Stimulated activated CD4-positive, alpha-beta T cell treated with anti-CD3 and anti-CD28 coated beads, Interleukin-4, amount 100 ng/mL, for 24 hours (primary cell): ENCODE measurements at places on chromosomes 2 and 18.

DNA sequence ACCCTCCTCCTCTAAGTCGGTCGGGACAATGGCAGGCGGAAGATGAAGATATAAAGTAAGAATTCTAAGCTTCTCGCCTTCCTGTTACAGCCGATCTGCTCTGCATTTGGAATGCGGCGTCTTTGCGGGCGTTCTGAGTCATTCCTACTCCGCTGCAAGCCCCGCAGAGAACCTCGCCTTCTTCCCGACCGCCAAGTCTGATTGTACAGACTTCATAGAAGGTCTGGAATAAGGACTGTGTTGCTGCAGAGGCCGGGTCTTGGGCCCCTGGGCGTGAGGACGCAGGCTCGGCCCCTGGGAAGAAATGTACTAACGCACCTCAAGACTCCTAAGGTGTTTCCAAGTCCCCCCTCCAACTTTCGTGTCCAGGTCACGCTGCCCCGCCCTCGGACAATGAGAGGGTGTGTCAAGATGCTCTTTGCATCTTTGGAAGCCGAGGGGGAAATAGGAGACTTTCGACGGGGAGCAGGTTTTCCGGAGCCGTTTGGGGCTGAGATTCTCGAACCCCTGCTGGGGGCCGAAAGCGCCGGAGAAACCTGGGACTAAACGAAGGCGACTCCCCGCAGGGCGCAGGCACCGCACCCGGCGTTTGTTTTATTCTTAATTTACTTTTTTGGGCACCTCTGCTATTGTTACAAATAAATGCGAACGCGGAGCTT is 12.7 kb upstream of the PAX3 start:
- no peak for DNase-seq

DNA sequence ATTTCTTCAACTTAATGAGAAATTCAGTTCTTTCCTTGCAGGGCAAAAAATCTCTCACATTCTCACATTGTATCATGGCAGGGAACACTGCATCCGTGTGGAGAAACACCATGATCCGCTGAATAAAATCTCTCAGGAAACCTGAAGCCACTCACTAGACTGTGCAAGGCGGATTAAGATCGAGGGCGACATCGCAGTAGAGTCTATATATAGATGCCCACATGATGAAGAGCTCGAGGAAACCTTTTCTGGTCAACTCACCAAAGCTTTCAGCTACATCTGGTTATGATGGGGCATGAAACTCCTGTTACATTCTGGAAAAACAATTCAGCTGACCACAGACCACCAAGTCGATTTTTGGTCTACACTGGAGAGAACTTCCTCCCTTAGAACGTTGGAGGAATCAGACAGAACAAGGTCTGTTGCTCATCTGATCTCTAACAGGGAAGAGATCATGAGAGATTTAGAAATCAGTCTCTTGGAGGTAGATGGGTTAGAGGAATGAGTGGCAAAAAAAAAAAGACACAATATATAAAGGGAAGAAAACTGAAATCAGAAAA is 162.9 kb upstream of the ZNF516 start:
- DNase-seq: no peak

DNA sequence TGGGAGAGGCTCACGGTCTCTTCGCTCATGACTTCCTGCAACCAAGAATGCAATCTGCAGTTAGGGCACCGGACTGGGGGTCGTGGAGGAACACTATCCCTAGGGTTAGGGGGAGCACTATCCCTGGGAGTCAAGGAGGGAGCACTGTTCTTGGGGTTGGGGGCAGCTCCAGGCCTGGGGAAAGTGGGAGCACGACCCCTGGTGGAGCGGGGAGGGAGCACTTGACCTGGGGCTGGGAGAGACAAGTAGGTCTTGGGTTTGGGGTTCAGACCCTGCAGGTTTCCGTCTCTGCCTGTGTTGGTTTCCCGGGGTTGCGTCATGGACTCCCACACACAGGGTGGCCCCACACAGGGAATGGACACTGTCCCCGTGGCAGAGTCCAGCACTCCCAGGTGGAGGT is 133.6 kb downstream of the TPO start:
- no peak for DNase-seq

GRCh38 chr2:196473617-196474016 is 165.9 kb upstream of the CCDC150 start:
- no peak for DNase-seq

GRCh38 chr2:169254774-169255173 is 107.6 kb downstream of the LRP2 start:
- DNase-seq: no peak

DNA sequence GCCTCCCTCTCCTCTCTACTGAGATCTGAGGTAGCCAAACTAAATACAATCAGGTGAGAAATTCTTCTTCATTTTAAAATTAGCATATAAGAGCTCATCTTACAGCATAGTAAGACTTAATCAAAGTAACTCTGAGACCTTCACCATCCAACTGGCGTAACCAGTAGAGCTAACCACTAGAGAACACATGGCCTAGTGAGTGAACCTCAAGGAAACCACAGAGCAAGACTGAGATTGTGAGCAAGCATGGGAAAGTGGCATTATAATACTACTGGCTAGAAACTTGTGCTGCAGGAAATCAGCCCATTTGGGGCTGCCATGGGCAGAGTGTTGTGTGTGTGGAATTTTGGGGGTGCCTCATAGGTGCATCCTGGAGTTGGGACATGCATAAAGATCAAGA is 61.1 kb upstream of the SPHKAP start:
- no peak for DNase-seq

DNA sequence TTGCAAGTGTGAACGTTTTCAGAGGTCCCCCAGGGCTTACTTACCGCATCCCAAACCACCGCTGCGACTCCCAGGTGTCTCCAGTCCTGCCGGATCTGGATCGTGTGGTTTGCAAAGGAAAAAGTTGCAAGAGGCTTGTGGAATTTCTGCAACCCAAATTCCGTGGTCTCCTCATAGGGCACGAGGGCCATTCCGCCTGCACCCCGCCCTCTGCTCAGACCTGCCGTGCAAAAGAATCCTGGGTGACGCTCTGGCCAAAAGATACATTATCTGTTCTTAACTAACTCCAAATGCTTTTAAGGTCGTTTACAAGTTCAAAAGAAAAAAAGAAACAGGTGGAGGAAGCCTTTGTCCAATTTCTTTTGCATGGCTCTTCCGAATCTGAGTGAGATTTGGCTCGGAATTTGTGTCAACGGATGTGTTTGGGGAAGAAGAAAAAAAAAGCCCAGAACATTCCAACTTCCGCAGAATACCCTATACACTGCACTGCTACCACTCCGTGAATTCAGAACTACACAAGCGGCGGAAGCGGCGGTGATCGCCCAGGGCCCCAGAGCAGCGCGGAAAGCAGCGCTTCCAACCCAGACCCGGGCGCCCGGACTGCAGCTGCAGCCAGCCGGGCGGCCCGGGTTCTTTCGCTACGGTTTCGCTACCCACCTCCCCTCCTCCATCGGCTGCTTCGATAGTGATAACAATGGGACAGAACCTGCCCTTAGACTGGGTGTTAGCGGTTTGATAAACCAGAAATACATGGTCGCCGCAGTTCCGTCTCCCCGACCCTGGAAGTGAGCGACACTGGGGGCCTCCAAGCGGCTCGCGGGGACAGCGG is 795 bp downstream of the METTL21A start:
- DNase-seq: peak; percentile 67

DNA sequence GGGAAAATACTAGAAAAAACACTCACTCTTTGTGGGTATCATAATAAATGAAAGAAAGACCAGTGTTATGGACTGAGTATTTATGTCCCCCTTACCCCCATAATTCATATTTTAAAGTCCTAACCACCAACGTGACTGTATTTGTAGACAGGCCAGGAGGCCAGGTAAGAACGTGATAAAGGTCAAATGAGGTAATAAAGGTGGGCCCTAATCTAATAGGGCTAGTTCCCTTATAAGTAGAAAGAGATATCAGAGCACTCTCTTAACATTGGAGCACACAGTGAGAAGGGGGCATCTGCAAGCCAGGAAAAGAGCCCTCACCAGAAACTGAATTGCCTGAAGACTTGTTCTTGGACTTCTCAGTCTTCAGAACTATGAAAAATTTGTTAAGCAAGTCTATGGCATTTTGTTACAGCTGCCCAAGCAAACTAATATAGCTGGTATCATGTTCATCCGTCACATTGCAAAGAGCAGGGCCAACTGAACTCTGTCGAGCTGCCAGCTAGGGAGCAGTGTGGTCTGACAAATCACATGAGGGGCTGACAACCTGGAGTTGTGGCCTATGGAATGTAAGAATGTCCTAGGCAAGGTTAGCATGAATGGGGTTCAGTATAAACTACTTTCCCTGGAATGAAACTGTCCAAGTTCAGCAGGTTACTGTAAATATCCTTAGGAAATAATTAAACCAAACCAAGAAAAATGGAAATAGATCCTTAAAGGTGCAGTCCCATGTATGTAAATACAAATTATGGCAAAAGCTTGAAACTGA is 280.9 kb downstream of the ZNF385B start:
- DNase-seq: no peak
